ENCODE measurements at places on chromosomes 5 and 9.

DNA sequence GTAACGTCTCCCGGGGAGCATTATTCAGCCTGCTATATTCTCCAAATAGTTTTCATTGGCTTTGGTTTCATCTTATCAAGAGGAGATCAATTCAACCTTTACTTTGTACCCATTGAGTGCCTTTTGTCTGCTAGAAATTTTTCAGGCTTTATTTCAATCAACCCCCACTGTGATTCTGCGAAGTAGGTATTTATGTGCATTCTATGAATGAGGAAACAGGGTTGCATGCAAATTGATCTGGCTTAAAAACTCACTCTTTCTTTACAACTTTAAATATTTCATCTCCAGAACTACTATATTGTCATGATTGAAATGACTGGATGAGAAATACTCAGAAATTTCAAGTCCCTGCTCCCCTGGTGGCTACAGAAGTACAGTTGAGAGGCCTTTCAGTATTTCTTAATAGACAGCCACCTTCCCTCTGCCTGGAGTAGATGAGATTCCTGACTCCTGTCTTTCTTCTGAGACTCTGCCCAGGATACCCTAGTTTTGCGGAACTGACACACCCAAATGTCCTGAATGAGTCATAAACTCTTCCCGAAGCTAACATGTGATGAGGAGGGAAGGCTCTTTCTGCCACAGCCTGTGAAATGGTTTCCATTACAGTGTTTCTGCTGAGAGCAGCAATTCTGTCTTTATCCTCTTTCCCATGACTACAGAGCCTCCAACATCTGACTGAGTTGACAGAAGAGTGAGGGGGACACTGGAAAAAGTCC, 52.6 kb upstream of the TNC start:
- no peak for DNase-seq

DNA sequence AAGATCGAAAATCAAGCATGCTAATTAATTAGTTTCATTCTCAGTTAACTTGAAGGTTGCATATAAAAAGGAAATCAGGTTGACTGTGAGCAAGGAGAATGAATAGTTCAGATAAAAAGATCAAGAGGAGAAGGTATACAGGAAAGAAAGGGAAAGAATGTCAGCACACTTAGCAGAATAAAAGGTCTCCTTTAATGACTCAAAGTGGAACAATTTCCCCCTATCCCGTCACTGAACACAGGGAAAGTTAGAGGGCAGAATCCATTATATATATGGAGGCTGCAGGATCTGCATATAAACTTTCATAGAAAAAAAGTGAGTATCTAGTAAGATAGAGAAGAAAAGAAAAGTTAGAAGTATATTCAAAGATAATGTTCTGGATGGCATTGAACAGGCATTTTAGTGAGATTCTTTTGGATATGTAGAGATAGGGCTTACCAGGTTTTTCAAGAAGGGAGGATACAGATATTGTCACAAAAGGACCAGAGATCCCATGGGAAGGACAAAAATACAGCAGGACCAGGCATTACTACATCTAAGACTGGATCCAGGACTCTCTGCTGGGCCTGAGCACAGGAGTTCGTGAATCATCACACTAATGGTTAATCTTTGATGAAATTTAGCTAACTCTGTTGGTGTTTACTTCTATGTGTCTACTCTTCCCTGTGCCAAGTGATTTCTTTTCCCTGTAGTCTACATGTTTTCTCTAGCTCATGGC, 988.2 kb upstream of the ARRDC3 start:
- DNase-seq: no peak

- peak; percentile 30 for DNase-seq
Measured at GRCh38 chr5:139895647-139896046, 100.0 kb downstream of the PSD2 start.

DNA sequence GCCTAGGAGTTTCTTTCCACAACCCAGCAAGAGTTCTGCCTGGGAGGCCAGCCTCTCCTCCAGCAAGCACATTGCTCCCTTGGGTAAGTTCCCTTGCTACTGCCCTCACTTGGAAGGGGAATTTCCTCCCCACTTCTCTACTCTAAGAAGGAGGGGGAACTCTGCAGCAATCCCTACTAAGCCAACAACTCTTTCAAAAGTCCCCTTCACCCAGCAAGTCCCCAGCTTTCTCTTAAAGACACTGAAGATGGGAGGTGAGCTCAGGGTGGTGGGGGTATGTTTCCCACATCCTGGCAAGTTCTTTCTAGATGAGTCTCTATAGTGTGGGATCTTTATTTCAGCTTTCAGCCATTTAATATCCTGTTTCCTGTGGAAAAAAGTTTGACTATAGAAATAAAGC, 49.0 kb downstream of the PDE8B start:
- DNase-seq: no peak

- no peak for DNase-seq
Measured at GRCh38 chr5:85646641-85647040, 971.1 kb upstream of the COX7C start.

DNA sequence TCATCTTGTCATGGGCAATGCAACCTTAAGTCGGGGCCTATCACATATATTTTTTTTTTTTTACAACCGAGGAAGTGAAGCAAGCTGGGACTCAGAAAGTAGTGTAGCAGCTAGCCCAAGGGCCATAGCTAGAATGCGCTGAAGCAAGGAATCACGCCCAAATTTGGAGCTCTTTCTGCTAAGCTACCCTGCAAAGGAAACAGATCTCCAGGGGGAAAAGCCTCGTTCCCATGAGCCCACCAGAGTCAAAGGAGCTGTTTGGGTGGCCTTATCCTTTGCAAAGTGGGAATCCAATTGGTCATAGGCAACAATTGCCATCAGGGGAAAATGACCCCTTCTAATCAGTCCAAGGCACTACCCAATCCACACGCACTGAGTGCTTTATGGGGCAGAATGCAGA, 390.4 kb downstream of the EBF1 start:
- DNase-seq: no peak

GRCh38 chr5:122341087-122341486, 29.1 kb downstream of the SNCAIP start:
- DNase-seq: no peak

- no peak for DNase-seq
Measured at GRCh38 chr5:14243766-14244165, 100.6 kb downstream of the TRIO start.

- no peak for DNase-seq
Measured at GRCh38 chr9:126221480-126221879, 105.1 kb upstream of the MVB12B start.

DNA sequence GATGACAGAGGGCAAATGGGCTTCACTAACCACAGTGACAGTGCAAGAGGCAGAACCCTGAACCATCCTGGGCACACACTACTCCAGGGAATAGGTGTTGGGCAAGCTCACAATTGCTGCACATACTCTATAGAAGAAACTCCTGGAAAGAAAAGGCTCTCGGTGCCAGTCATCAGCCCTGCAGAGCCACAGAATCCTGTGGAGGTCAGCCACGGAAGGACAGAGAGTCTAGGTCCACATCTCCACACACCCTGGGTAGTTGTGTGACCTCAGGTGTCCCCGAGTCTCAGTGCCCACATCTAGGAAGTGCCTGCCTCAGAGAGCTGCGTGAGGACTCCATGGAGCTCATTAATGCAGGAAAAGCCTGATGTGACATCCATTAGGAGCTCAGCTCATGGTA, 16.0 kb upstream of the ANGPTL2 start:
- DNase-seq: no peak

- DNase-seq: no peak
Measured at GRCh38 chr9:137461663-137462395, 2.7 kb upstream of the NSMF start.

DNA sequence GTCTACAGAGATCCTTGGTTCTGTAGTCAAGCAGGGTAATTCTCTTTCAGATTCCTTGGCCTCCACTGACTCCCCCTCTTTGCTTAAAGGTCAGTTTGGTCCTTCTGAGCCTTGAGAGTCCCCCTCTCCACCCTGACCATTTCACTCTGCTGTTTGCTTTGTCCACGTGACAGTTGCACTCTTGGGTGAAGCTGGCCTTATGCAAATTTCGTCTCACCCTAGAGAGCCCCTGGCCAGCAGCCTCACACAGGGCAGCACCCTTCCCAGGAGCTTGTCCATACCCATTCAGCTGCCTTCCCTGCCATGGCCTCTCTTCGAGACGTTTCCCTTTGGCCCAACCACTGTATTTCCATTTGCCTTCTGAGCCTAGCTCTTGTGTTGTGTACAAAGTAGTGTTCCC, 63.7 kb downstream of the PRKACG start:
- no peak for DNase-seq

DNA sequence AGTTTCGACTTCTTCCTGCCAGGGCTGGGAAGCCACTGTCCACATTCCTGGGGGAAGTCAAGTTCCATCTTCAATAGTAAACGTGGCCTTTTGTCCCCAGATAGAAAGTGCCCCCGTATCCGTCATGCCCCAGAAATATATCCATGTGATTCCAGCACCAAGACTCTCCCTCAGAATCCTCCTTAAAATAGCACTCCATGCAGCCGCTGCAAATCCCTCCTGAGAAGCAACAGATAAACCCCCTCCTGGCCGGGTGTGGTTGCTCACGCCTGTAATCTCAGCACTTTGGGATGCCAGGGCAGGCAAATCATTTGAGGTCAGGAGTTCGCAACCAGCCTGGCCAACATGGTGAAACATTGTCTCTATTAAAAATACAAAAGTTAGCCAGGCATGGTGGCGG, 126.1 kb downstream of the OLFM1 start:
- no peak for DNase-seq

GRCh38 chr5:133642153-133642722, 29.9 kb upstream of the FSTL4 start:
- DNase-seq: no peak

GRCh38 chr5:44807269-44807668, 1.5 kb upstream of the MRPS30 start:
- no peak for DNase-seq

DNA sequence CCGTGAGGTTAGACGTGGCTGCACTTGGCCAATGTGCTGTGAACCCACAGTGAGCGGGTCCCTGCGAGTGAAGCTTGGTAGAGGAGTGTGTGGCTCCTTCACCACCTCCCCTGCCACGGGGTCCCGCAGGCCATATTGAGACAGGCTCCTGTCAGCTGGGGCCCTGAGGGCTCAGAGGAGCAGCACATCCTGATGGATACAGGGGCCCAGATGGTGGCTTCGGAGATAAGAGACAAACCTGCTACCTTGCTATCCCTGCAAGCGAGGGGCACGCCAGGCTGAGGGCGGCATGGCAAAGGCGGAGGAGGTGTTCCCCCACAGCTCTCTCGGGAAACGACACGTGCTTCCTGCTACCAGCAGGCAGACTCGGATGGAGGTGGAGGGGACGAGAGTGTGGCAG, 33.1 kb downstream of the SLC6A3 start:
- DNase-seq: no peak

DNA sequence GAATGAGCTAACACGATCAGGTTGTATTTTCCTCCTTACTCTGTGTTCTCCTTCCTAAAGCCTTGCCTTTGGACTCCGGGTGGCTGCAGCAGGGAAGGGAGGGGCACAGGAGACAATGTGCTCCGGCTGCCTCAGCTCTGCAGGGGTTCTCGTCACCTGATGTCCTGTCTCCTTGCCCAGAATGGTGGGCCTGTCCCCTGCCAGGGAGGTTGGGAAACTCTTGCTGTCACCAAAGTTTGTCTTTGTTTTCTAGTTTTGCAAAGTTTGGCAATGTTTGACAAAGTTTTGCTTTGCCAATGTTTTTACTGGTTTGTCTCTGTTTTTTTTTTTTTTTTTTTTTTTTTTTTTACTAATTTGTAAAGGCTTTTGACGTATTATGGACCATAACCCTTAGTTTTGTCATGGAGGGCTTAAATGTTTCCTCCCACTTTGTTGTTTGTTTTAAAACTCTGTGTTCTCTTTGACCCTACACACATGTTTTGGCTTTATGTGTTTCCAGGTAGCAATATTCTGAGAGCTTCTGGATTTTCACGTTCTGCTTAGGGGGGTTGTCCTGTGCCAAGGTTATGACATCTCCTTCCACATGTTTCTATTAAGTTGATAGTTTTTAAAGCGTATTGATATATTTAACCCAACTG, 49.3 kb downstream of the GADD45G start:
- peak; percentile 50 for DNase-seq

GRCh38 chr5:38078161-38078560, 180.2 kb upstream of the EGFLAM start:
- DNase-seq: no peak

DNA sequence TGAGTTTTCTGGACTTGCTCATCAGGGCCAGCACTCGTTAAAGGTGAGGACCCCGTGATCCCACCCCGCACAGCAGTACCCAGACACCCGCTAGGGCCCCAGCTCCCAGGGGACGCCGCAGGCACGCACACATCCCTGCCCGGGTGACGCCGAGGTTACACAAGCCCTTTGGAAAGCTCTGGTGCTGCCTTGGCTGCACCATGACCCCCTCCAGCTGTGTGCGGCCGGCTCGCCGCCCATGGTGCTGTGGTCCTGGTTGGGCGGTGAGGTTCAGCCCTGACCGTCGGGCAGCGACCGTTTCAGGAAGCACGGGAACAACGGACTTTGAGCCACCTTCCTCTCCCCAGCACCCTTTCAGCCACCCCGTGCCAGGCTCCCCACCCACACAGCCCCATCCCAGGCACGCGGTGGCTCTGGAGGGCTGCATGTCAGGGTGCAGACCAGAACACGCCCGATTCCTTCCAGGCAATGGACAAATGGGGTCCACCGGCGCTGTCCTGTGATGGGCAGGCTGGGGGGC, 7.5 kb upstream of the SLC12A7 start:
- no peak for DNase-seq

- DNase-seq: no peak
Measured at GRCh38 chr5:14946815-14947620, 75.4 kb upstream of the ANKH start.

- no peak for DNase-seq
Measured at GRCh38 chr9:109707355-109707754, 72.6 kb upstream of the PALM2AKAP2 start.

DNA sequence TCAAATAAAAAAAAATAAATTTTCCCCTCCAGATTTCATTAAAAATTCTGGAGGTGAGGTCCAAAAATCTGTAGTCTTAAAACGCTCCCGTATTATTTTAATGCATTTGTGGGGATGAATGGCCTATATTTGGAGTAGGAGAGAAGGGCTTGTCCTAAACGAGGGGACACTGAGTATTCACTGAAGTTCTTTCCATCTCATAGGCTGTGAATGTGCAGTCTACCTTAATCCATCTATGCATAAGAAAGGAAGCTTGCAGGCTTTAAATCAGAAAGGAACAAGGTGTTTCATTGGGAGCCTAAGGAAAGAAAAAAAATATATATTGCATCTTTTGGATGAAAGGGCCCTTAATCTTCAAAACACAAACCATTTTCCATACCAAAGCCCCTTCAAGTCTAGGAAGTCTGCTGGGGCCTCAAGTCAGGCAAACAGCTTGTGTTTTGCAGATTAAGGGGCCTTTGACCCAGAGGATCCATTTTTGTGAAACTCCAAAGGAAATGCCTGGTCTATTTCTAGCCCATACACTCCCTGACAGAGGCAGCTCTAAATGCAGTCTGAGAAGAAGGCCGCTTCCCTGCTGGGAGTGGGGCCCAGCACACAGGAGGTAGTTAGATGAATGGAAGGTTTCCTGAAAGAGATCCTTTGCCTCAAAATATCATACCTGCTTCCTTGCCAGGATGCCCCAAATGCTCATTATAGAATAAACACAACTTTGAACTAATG, 35.6 kb downstream of the BRINP1 start:
- DNase-seq: no peak

GRCh38 chr9:114655689-114656088, 1.9 kb downstream of the TEX53 start:
- no peak for DNase-seq

- no peak for DNase-seq
Measured at GRCh38 chr5:128074953-128075352, 8.6 kb upstream of the SLC12A2 start.

Measured in midbrain (tissue), 1 donor.